ENCODE measurements at places on chromosomes 16 and 17.

DNA sequence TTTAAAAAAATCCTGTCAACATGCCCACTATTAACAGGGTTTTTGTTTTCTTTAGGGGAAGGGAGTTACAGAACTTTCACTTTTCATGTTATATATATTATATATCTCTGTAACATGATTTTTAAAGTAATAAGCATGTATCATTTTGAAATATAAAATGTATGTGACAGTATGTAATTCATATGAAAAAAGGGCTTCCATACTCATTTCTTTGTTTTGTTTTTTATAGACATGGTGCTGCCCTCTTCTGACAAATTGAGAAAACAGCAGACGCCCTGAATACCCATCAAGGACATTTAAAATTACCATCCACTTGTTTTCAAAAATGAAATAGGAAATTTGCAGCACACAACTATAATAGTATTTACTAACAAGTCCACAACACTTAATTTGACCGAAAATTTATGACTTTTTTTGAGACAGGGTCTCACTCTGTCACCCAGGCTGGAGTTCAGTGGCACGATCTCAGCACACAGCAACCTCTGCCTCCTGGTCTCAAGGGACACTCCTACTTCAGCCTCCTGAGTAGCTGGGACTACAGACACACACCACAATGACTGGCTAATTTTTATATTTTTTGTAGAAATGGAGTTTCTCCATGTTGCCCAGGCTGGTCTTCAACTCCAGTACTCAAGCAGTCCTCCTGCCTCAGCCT, 30.4 kb downstream of the CFDP1 start:
- DNase-seq, result no peak

- no peak for DNase-seq
Observed at GRCh38 chr17:81461607-81462500, 50.7 kb downstream of the ACTG1 start.

DNA sequence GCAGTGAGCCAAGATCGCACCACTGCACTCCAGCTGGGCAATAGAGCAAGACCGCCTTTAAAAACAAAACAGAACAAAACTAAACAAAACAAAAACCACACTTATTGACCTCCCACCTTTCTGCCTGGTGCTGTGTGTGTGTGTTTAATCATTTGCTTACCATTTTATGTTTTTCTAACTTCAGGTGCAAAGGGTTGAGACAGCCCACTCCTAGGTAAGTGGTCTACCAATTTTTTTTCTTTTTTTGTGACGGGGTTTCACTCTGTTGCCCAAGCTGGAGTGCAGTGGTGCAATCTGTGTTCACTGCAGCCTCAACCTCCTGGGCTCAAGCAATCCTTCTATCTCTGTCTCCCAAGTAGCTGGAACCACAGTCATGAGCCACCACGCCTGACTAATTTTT, 65.8 kb downstream of the SALL1 start:
- no peak for DNase-seq

DNA sequence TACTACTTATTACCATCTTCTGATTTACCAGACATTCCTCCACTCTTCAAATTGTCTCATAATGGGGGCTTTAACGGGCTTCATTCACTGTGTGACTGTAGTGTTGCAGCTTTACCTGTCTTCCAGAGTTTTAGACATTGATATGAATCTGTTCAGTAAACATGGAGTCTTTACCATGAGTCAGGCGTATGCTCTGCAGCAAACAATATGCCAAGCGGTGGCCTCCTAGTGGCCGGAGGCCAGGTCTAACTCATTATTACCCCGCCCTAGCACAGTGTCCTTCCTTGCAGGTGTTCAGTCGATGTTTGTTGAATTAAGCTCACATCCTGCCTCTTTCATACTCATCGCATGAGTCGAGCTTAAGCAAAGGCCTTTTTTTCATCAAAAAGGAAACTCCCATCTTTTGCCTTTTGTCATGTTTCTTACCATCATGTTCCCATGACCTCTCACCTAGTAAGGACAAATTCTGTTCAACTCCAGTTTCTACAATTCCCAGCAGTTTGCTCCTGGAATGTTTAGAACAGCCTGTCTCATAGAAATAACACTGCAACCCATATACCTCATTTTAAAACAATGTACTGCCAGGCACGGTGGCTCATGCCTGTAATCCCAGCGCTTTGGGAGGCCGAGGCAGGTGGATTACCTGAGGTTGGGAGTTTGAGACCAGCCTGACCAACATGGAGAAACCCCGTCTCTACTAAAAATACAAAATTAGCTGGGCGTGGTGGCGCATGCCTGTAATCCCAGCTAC, 39.4 kb downstream of the TUBD1 start:
- DNase-seq, result no peak

DNA sequence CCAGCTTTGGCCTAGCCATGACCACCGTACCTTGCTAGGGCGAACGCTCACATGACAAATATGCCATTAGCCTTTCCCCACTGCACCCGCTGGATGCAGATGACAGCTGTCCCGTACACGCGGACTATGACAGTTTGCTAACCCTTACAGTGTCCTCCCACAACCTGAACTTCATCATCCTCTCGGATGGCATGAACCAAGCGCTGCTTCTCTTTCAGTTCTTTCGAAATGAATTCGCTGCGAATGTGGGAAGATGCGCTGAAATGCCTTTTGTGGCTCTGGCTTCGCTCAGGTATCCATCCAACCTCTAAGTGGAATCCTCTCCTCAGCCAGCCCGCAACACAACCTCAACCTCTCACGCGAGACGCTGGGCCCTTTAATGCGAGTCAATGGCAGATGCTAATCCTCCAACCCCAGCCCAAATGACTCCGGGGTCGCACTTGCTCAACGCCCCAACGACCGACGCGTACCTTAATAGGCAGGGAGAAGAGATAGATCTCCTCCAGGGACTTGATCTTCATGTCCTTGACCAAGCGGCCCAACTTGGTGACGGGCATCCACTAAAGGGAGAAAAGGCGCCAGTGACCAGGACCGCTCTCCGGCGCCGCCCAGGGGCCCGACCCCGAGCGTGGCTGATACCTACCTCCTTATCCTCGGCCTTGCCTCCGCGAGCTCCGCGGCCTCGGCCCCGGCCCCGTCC, 670 bp downstream of the RPS2 start:
- no peak for DNase-seq

DNA sequence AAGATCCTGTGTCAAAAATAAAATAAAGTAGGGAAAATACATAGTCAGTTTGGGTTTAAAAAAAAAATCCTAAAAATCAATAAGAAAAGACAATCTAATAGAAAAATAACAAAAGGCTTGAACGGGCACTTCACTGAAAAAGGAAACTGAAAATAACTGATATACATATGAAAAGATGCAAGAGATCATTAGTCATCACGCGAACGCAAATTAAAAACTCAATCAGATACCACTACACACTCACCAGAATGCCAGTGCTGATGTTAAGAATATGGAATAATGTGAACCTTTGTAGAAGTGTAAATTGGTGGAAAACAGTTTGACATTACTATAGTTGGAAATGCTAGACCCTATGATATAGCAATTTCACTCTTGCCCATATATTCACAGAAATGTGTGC, 14.6 kb downstream of the GNGT2 start:
- DNase-seq, result no peak

DNA sequence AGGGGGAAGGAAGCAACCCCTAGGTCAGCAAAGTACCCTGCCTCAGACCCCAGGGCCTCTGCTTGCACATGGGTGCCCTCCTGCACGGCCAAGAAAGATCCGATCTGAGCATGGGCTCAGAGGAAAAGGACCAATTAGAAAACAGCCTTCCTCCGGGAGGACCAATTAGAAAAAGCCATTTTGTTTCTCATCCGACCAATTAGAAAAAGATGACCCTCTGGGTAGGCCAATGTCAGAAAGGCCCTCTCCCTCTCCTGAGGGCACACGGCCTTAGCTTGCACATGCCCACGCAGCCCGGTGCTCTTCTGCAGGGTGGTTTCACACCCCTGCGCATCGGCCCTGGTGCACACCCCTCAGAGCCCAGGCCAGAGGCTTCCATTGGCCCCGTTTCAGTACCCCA, 5.1 kb upstream of the CISD3 start:
- no peak for DNase-seq

DNA sequence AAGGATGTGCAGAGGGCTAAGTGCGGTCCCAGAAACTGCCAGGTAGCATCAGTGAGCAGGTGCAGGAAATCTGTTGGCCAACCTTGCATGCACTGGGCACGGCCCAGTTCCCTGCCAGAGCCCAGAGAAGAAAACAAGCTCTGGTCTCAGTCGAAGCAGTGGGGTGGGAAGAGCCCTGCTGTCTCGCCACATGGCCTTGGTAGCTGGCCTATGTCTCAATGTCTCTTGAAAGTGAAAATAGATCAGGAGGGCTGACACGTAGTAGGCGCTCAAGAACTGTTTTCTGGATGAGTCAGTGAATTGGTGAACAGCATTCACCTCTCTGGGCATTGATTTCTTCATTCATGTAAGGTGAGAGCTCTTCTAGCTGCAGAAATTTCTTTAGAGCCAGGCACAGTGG, 90.4 kb downstream of the MARF1 start:
- DNase-seq, result no peak

DNA sequence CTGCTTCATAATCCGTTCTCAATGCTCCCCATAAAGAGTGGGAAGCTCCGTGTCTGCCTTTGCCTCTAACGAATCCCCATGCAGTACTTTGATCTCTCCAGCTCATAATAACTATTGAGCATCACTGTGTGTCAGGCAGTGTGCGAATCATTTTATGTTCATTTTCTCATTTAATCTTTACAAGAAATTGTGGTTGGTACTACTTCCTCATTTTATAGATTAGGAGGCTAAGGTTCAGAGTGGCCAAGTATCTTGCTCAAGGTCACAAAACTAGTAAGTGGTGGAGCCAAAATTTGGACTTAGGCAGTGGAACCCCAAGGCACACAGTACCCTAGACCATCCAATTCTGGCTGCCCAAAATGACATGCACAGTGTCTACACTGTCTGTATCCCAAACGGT, 44.8 kb downstream of the ABCC12 start:
- DNase-seq, result no peak

DNA sequence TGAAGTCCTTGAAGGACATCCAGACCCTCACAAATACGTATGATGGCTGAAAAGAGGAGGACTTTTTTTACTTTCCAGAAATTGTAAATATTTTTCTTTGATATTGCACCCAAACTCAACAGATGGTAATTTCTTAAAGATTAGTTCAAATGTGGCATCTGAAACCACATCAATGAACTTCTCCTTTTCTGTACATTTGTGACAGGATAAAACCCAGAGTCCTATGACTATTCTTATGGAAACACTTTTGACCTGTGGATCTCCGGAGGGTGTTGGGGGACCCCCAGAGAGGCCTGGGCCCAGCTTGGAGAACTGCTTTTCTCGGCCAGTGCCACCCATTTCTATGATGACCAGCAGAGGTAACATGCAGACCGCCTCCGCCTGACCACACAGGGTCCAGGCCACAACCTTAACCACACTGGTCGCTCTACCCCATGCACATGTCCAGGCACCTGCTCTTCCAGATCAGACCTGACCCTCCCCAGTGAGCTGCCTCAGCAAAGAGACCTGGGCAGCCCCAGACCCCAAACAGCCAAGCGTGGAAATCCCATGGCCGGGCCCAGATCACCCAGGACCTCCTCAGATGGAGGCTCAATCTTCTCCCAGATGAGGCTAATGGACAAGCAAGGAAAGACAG, 22.7 kb downstream of the RPH3AL start:
- DNase-seq, result no peak

GRCh38 chr17:82752371-82753200, 721 bp downstream of the TBCD start:
- DNase-seq, result no peak

DNA sequence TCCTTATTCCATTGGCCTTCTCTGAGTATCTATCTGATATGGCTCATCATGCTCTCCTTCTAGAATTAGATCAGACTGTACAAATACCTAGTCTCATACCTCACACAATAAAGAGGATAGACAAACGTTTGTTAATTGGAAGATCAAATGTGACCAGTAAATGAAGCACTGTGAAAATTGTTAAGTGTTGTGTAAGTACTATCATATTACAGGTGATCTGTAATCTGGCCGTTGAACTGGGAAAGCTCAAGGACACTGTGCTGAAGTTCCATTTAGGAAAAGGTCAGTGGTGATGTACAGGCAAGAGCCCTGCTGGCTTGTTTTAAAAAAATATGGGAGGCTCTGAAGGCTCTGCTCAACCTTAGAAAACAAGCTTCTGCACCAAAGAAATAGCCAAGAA, 38.5 kb upstream of the CORO6 start:
- DNase-seq, result no peak

DNA sequence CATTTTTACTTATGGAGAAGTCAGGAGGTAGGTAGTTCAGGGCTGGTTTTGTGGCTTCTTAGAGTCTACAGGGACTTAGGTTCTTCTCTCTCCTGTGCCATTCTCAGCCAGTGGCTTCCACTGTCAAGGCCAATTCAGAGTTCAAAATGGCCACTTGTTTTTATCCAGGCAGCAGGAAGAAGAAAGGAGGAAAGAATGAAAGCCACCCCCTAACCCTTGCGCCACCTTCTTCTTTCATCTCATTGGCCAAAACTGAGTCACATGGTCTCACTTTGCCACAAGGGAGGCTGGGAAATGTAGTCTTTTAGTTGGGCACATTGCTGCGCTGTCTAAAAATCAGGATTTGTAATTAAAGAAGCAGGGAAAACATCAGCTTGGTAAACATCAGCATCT, 60.8 kb upstream of the MED9 start:
- no peak for DNase-seq

DNA sequence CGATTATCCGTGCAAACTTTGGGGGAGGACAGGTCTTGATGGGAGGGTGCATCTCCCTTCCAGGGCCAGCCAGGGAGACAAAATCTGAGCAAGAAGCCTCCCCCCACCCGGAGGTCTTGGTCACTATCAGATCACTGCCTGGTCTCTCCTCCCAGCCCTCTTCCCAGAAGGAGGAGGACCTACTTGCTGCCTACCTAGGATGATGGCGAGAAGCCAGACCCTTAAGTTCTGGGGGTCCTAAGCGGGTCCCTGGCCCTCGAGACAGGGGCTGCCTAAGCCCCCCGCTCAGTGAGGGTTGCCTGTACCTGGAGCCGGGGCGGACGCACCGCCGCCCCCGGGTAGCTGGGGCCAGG, 4.6 kb downstream of the TSPOAP1 start:
- no peak for DNase-seq
